ENCODE measurements at places on chromosomes 16 and 17. TPM values are rescaled to one million over a fixed set of nuclear protein-coding genes. Genes with fewer than 3 reads are reported as not detected.

Gene MC1R
- total RNA-seq: 1.9 TPM

Gene NOG
- 0.92 TPM for total RNA-seq

Gene NACA2
- total RNA-seq: not detected

Gene RAB40B
- 1.5 TPM for total RNA-seq

Gene CTRL
- total RNA-seq: 0.74 TPM

Gene NOS2
- 0.74 TPM for total RNA-seq

Gene PIPOX
- not detected for total RNA-seq

Gene PARN
- 51.1 TPM for total RNA-seq

- DNase-seq: no peak
These were observed 40.4 kb downstream of the TNFRSF13B start for GRCh38 chr17:16931318-16932060.

GRCh38 chr17:4739122-4740024 is at the start of the genes CXCL16 and ZMYND15:
CXCL16 (minus strand) TSS chr17:4739928; CDS start chr17:4739339, 589 bp downstream.
ZMYND15 (plus strand) TSS chr17:4739833; CDS start chr17:4740549, 716 bp downstream.
- DNase-seq: peak; percentile 65

DNA sequence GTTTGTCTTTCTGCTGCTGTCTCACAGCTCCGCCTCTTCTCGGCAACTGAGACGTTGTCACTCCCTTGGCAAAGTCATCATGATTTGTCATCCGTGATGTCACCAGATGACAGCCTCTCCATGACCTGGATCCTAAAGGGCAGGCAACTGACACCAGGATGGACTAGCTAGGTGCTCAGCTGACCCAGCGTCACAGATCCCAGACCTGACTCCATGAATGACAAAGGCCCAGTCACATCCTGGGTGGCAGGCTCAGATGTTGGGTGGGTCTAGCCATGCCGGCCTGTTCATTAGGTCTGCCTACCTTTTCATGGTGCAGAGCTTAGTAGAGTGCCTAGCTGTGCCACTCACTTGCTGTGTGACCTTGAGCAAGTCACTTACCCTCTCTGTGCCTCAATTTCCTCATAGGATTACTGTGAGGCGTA is 3.8 kb upstream of the TMEM238L start:
- no peak for DNase-seq

- peak; percentile 58 for DNase-seq
These were observed 36.1 kb downstream of the RNF112 start for GRCh38 chr17:19447085-19447583.

- no peak for DNase-seq
These were observed 7.8 kb downstream of the TTLL6 start for GRCh38 chr17:48809182-48809581.

- DNase-seq: peak; percentile 19
These were observed 17.5 kb upstream of the MT4 start for GRCh38 chr16:56547120-56547948.

- peak; percentile 81 for DNase-seq
These were observed 504 bp downstream of the MAZ start for GRCh38 chr16:29806641-29807425.

Data from Daoy (cell line).